Stimulated activated CD4-positive, alpha-beta T cell treated with anti-CD3 and anti-CD28 coated beads, TNF-alpha, amount 100 ng/mL, for 4 hours (primary cell): ENCODE measurements at places on chromosomes 1 and 21.
A peak's percentile ranks its signal among the peaks of the same experiment; 100 is the strongest.

DNA sequence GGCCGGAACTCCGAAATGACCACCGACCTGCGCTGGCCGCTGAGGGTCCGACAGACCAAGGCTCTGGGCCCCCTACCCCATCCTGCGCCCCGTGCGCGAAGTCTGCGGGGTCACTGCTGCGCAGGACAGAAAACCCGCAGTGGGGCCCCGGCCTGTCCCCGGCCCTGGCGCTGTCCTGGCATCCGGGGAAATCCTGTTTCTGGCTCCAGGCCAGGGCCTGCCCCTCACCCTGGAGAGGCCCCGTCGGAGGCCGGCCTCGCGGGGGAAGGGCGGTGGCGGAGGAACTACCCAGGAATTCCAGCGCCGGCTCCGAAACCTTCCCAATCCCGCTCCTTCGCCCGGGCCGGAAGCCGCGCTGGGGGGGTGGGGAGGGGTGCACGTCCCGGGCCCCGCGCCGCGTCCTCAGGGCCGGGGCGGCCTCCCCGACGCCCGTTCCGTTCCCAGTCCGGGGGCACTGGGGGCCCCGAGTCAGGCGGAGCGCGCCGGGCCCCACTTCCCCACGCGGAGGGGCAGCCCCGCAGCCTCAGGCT is 77.0 kb downstream of the MORN1 start:
- DNase-seq: no peak

DNA sequence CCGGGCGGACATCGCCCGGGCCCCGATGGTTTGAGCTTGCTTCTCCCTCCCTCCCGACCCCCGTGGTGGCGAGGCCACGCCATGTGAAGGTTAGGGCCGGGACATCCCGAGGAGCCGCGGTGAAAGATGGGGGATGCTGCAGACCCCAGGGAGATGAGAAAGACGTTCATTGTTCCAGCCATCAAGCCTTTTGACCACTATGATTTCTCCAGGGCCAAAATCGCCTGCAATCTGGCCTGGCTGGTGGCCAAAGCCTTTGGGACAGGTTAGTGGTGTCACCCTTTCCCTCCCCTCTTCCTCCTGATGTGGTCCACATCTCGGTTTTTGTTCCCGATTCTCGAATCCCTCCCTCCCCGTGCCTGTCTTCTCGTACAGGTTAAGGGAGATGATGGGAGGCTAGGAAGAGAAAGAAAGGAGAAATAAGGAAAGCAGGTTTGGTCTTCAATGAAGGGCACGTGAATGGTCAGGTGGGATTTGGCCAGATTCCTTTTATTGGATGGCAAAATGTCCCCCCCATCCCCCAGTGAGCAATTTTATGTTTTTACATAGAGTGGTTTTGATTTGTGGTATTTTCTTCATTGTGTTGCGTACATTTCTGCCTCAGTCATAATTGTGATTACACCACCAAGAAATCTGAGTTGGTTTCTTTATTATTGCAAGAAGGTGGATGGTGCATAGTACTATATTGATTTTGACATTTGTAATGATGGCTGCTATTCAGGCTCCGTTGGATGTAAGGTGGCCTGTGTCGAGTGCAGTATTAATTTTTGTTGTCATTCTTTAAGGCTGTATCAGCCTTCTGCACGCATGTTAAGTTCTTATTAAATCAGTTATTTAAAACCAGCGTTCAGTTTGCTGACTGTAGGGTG is 1.2 kb downstream of the CAMSAP2 start:
- DNase-seq: no peak

GRCh38 chr21:42835611-42836401 is 43.5 kb downstream of the WDR4 start:
- no peak for DNase-seq

DNA sequence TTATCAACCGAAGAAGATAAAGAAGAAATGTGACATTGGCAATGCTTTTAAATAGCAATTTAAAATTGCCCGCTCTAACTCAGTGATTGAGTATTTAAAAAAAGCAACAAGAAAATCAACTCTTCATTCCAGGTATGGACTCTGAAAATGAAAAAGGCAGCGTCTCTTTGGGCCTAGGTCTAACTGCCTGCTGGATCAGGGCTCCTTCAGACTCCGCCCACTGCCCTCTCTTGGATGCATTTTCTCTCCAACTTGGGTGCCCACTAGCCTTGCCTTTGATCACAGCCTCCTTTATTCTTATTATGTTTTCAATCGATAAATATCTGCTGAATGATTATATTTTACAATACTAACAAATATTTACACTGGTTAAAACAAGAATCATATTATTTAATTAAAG is 268.9 kb downstream of the MRPL39 start:
- no peak for DNase-seq

- no peak for DNase-seq
Observed at GRCh38 chr1:67390041-67390887, 39.9 kb downstream of the SERBP1 start.

- no peak for DNase-seq
Observed at GRCh38 chr1:3016641-3017439, 4.4 kb upstream of the ACTRT2 start.

GRCh38 chr1:4954392-4954791 is 300.0 kb downstream of the AJAP1 start:
- DNase-seq: no peak

DNA sequence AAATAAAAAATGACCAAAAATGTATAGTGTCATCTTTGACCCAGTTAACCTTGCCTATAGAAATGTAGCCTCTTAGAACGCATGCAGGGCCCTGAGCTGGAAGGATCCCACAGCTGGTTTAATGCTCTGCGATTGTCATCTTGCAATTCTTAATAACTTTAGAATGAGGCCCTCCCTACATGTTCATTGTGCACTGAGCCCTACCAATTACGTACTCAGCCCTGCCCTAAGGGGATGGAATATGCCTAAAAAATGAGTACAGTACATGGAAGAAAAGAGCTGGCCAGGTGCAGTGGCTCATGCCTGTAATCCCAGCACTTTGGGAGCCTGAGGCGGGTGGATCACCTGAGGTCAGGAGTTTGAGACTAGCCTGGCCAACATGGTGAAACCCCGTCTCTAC is 57.8 kb upstream of the BCAR3 start:
- no peak for DNase-seq

DNA sequence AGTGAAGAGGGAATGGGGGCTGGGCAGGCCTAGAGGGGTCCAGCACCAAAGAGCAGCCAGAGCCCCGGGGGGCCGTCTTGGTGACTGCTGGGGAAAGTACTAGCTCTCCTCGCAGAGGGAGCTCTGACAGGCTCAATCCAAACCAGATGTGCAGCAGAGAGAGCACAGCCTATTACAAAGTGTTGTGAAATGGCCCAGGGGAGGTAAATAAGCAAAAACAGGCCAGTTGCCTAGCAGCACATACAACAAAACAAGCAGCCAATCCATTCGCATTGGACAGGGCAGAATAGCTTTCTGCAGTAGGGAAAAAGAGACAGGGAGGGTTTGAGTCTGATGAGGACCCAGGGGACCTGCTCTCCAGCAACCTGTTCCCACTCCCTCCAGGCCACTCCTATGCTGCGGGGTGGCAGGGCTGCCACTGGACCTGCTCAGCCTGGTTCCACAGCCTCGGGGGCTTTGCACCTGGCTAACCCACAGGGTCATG is 239.6 kb upstream of the FGGY start:
- no peak for DNase-seq

DNA sequence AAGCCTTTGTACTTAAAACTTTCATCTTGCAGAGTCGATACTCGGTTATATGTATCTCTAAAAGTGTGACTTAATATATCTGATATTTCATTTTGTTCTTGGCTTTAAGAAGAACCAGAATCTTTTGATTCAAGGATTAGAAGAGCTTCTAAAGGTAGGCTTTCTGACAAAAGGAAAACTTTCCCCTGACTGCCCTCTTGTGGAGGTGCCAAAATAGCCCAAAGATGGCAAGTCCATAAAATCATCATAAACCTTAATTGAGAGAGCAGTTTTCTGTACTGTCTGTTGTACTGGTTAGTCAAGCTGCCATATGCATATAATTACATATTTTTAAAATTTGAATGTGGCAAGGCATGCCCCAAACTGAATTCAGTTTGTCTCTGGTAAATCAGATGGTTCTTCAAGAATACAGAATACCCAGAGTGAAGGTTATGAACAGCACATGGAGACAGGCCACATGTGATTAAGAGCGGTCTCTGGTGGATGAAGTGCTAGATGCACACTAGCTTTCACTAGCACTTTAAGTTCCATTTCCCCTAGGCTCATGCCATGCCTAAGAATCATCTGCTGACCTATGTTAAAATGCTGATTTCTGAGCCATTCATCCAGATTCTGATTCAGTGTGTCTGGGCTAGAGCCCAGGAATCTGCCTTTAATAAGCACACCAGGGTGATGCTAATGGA is 27.7 kb upstream of the ELAVL4 start:
- DNase-seq: no peak

- DNase-seq: peak; percentile 68
Observed at GRCh38 chr1:1019122-1019999, 559 bp upstream of the AGRN start.

DNA sequence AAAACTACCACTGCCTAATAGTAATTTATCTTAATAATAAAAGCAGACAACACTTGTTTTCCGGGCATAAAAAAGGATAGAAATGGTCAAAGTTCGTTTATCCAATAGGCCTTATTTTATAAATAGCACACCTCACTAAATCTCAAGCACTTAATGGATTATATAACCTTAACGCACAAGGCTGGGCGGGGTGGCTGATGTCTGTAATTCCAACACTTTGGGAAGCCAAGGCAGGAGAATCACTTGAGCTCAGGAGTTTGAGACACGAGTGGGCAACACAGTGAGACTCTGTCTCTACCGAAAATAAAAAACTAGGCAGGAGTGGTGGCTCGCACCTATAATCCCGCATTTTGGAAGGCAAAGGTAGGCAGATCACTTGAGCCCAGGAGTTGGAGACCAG is 12.4 kb downstream of the EIF4G3 start:
- no peak for DNase-seq

DNA sequence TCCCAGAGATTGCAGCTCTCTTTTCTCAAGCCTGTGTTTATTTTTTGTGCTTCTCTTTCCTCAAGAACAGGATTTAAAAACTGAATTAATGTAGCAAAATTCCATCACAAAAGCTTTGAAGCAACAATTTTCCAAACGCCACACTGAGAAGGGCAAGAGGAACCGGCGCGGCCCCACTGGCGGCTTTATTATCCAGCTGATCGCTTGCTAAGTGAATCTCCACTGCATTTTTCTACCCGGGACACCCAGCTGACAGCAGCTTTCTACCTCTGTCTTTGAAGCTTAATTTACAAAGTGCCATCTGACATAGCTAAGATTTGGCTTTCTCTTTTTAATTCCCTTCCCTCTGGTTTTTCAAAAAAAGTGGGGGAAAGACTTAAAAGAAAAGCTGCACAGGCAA is 369.3 kb upstream of the C1orf174 start:
- DNase-seq: no peak

GRCh38 chr1:226125097-226125630 is 61.4 kb downstream of the ACBD3 start:
- peak; percentile 80 for DNase-seq

DNA sequence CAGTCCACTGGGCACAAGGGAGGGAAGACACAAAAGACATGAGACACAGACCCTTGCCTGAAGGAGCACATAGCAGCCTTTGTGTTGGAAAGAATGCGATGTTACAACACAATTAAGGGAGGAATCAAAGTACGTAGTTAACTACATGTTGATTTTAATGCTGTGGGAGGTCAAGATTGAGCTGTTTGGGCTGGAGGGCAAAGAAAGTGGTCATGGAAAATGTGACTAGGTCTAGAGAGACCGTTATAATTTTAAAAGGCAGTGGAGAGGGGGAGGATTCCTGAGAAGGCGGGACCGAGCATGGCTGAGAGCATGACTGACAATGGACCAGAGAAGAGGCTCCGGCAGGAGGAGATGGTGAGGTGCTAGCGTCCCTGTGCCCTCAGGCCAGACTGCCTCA is 111.8 kb upstream of the ATP1A1 start:
- no peak for DNase-seq

DNA sequence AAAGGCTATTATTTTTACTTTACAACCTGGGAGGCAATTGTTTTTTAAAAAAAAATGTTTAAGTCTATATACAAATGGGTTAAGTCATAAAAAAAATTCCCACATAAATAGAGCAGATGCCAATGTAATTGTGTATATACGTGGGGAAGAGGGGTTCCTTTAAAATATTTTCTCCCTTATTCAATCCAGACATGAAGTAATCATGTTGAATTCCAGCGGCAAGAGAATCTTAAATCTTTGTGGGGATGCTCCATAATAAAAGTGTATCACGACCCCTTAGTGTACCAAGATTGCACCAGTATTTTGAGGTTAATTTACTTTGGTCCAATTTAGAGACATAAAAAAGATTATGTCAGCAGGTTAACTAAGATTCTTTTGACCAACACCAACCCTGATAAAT is 62.1 kb downstream of the ARID4B start:
- DNase-seq: no peak

DNA sequence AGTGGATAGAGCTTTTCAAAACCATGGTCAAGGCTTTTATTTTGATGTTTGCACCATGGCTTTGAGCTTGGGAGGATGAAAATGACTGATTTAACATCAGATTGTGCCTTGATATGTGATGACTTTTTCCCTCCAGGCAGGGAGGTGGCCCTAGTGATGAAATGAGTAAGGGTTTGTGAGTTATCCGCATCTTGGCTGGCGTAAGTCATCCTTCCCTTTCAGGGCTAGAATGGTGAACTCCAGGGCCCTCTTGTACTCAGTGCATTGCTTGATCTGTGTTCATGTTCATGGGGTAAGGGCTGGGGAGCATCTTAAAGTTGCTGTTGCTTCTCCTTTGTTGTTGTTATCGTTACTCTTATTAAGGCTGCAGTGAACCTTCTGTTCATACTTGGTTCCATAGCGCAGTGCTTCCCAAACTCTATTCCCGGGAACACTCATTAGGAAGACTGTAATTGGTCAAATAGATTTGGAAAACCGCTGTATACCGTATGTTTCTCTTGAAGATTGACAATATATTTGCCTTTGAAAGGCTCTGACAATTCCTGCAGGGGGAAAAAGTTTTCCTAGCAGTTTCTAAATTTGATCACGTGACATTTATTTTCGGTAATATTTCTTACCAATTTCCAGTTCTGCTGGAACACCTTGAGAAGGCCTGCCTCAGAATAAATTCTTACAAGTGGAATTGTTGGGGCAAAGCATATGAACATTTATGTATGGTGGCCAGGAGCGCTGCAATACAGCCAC is 23.1 kb downstream of the GPR137B start:
- DNase-seq: no peak

- DNase-seq: no peak
Observed at GRCh38 chr1:16969651-16970050, 10.8 kb downstream of the MFAP2 start.
